ENCODE measurements at places on chromosomes 6 and 20.

DNA sequence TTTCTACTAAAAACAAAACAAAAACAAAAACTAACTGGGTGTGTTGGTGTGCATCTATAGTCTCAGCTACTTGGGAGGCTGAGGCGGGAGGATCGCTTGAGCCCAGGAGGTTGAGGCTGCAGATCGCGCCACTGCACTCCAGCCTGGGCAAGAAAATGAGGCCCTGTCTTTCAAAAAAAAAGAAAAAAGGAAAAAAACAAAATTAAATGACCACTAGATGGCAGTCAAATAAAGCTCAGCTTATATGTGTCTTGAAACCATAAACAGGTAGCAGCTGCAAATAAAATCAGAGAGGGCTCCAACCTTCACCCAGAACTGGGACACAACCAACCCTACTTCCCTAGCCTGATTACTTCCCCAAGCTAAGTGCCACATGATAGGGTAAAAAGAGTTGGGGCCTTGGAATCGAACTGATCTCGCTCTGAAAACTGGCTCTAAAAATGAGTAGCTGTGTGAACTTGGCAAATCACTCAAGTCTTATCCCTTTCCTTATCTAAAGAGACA is 67.1 kb upstream of the ADGRF4 start:
- DNase-seq = no peak

DNA sequence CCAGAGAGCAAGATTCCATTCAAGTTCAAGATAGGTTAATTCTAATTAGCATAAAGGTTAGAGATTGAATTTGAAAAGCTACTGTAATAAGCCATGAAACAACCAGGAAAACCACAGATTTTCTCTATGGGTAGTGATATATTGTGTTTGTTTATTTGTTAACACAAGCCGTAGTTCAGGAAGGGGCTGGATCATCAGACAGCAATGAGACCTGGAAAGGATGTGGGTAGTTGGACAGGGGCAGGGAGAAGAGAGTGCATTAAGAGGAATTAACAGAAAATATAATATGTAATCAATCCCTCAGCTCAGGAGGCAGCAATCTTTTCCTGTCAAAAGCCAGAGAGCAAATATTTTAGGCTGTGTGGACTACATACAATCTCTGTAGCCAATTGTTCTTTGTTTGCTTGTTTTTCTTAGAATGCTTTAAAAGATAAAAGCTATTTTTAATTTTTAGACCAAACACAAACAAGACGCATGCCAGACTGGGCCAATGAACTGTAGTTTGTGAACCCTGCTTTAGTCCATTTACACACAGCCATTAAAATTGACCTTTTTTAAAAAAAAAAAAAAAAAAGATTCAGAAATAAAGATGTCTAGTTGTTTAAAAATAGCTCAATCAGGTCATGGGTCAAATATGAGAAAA is 398.7 kb upstream of the MARCKS start:
- DNase-seq = no peak

DNA sequence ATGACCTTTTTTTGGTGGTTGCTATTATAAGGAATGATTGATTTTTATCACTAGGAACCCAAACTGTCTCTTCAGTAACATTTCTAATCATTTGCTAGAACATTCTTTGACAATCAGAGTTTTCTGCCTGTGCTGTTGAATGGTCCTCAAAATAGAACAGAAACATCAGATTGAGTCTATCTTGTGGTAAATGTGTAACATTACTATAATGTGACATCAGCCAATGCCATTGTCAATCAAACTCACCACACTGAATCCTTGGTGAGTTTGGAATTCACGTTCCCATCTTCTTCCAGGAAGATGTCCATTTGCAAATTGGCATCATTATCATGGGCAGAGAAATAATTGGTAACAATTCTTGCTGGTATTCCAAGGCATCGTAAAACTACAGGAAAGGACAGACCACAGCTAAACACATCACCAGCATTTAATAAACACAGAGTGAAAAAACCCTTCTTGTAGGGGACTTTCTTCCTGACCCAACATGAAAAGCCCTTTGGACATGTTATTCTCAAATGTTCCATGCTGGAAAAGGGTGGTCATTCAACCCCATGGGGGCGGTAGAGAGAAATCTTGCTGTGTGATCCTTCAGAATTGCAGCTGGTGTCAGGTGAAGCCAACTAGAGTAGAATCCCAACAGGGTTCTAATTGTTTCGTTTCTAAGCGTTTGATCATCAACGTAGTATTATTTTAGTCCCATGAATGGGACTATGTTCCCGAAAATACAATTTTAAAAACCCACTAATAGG is 98.5 kb downstream of the F13A1 start:
- no peak for DNase-seq

DNA sequence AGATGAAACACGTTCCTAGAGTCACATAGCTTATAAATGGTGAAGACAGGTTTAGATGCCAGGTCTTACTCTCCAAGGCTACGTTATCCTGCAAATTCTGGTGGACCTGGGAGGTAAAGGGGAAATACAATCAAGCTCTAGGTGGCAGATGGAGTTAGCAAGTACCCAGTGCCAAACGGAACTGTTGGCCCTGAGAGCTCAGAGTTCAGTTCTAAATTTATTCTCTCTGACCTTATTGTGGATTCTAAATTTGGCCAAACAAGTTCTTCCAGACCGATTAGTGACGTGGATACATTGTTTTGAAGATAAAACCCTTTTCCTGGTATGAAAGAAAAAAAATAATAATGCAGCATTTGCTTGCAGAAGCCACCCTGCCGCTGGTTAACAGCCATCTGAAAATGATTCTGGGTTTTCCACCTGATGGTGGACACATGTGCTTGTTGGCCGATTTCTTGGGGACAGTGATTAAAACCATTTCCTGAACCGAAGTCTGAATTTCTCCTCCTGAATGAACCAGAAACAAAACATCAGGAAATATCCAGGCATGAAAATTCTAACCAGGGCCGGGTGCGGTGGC is 32.5 kb downstream of the RIPOR3 start:
- DNase-seq = peak; percentile 56

- DNase-seq = no peak
These were observed 248.8 kb downstream of the KHDC1L start for GRCh38 chr6:72976484-72976883.

- DNase-seq = no peak
These were observed 34.2 kb upstream of the GFRAL start for GRCh38 chr6:55293116-55293515.

- no peak for DNase-seq
These were observed 274.3 kb downstream of the QKI start for GRCh38 chr6:163688739-163689362.

Data from cerebellar nuclear complex (tissue), 1 donor.